ENCODE measurements at places on chromosomes 11 and 22. TPM values are rescaled to one million over a fixed set of nuclear protein-coding genes. Genes with fewer than 3 reads are reported as not detected.

The IGSF9B gene
- total RNA-seq = 52.7 TPM

The KCNK4 gene
- total RNA-seq = 0.25 TPM

The POLD3 gene
- total RNA-seq = 21.9 TPM

- H3K27me3 ChIP-seq = peaks cover 25% of the 10 kb centered on the region
- no peak overlapping the region for H3K27ac ChIP-seq
- H3K4me3 ChIP-seq = peak overlapping the region; percentile 83
- H3K36me3 ChIP-seq = no peaks in the 10 kb centered on the region
- peaks cover 37% of the 10 kb centered on the region for H3K4me1 ChIP-seq
- DNase-seq = peak; percentile 20
Measured at GRCh38 chr22:19290400-19291217, 910 bp downstream of the CLTCL1 start.

GRCh38 chr11:7251836-7252682 lies at the start of gene SYT9:
TSS of gene SYT9 (plus strand) at chr11:7251904. CDS start at chr11:7252187, 283 bp downstream.
- no peaks in the 10 kb centered on the region for H3K36me3 ChIP-seq
- H3K4me1 ChIP-seq = peaks cover 15% of the 10 kb centered on the region
- H3K4me3 ChIP-seq = peak within 1 kb of the TSS; percentile 86
- no peak within 1 kb of the TSS for H3K27ac ChIP-seq
- DNase-seq = peak; percentile 89

DNA sequence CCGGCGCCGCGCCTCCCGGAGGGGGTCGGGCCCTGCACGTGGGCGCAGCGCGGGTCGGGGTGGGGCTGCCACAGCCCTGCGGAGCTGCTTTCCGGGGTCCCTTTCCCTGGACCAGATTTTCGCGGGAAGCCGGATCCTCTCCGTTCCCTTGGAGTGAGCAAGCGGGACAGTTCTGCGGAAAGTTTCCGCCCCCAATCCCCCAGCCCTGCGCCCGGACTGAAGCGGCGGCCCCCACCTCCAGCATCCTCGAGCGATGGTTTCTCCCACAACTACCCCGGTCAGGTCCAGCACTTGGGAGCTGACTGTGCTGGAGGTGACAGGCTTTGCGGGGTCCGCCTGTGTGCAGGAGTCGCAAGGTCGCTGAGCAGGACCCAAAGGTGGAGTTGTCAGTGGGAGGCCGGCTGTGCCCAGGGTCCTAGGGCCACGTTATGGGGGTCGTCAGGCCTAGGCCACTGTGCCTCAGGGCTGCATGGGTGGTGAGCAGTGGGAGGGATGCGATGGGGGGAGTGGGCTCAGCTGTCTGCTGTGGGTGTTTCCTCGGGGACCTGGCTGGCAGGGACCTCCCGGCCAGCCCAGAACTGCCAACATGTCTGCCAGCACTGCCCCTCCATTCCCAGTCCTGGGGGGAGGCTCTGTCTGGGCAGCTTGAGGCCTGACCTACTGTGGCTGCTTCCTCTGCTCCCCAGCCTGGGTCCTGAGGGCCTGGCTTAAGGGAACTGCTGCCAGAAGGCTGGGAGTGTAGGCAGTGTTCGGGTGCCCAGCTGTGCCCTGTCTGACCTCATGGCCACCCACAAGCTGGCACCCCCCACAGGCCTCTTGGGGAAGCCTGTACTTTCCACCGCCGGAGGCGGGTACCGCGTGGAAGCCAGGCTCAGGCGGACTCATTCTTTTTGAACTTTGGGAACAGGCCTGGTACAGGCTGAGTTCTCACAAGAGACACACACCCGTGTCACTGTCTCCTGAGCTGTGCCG lies 726 bp downstream of the ST3GAL4 start:
- H3K36me3 ChIP-seq = no peaks in the 10 kb centered on the region
- H3K27me3 ChIP-seq = no peaks in the 10 kb centered on the region
- peak; percentile 51 for DNase-seq
- H3K4me3 ChIP-seq = peak overlapping the region; percentile 69
- H3K27ac ChIP-seq = no peak overlapping the region

DNA sequence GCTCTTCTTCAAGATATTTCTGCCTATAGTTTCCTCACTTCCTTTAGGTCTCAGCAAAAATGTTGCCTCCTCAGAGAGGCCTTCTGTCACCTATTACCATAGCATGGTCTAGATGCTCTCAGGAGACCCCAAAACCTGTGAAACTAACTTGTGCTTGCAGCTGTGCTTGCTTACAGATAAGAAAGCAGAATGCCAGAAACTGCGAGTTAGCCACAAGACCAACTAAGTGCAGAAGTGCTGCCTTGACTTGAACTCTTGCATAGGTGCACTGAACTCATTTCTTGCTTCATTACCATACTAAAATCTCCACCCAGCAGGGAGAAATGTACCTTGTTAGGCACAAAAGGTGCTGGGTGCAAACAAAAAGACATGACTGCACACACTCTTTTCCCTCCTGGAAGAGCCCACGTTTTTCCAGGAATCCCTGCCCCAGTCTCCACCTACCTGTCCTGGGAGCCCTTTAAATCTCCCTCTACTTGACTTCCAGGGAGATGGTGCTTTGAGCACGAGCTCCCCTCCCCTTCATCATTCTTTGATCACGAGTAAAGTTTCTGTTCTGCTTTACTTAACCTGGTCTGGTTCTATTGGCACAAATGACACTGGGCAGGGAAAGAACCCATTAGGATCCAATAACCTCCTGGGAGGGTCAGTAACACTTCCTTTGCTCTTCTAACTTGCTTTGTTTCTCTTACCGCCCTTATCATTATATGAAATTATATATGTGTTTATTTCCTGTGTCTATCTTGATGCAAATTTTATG lies 137.7 kb upstream of the DDI1 start:
- no peak overlapping the region for H3K27ac ChIP-seq
- no peak for DNase-seq
- no peak overlapping the region for H3K4me3 ChIP-seq
- peaks cover 4% of the 10 kb centered on the region for H3K4me1 ChIP-seq

GRCh38 chr11:67626970-67627369 lies 2.8 kb downstream of the NUDT8 start:
- peaks cover 38% of the 10 kb centered on the region for H3K4me1 ChIP-seq
- peaks cover 32% of the 10 kb centered on the region for H3K36me3 ChIP-seq

DNA sequence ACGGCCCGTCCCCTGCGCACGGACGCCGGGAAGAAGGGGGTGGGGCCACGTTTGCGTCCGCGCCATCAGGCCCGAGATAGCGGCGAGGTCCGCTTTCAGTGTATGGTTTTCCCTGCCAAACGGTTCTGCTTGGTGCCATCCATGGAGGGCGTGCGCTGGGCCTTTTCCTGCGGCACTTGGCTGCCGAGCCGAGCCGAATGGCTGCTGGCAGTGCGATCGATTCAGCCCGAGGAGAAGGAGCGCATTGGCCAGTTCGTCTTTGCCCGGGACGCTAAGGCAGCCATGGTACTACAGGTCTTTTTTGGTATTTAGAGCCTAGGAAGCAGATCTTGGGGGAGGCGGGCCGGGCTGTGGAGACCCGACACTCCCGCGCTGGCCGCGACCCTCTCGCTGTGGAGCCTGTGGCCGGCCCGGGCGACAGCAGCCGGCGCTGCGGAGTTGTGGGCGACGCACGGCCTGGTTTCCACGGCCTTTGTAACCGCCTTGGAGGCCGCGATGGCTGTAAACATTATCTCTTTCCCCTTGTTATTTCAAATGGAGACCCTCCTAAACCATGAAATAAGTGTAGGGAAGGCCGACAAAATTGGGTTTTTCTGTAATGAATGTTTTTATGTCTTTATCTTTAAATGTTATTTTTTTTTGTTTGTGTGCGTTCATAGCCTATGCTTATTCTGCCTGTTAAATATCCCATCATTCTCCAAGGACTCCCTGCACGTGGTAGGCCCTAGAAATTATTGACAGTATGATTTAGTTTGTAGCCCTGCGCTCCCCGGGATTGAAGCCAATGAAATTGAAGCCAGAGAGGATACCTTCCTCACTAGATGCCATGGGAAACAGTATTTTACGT lies at the start of gene AASDHPPT:
TSS of gene AASDHPPT (plus strand) at position 54 of the 847 bp plus-strand sequence. CDS start at position 103, 49 bp downstream.
- peaks cover 36% of the 10 kb centered on the region for H3K4me1 ChIP-seq
- peaks cover 27% of the 10 kb centered on the region for H3K36me3 ChIP-seq
- H3K27ac ChIP-seq = peak within 1 kb of the TSS; percentile 99
- H3K27me3 ChIP-seq = no peaks in the 10 kb centered on the region
- no peak for DNase-seq
- H3K4me3 ChIP-seq = peak within 1 kb of the TSS; percentile 85

- no peak overlapping the region for H3K27ac ChIP-seq
- no peak for DNase-seq
- no peak overlapping the region for H3K4me3 ChIP-seq
- no peaks in the 10 kb centered on the region for H3K4me1 ChIP-seq
Measured at GRCh38 chr22:45526768-45527360, 24.2 kb downstream of the FBLN1 start.

DNA sequence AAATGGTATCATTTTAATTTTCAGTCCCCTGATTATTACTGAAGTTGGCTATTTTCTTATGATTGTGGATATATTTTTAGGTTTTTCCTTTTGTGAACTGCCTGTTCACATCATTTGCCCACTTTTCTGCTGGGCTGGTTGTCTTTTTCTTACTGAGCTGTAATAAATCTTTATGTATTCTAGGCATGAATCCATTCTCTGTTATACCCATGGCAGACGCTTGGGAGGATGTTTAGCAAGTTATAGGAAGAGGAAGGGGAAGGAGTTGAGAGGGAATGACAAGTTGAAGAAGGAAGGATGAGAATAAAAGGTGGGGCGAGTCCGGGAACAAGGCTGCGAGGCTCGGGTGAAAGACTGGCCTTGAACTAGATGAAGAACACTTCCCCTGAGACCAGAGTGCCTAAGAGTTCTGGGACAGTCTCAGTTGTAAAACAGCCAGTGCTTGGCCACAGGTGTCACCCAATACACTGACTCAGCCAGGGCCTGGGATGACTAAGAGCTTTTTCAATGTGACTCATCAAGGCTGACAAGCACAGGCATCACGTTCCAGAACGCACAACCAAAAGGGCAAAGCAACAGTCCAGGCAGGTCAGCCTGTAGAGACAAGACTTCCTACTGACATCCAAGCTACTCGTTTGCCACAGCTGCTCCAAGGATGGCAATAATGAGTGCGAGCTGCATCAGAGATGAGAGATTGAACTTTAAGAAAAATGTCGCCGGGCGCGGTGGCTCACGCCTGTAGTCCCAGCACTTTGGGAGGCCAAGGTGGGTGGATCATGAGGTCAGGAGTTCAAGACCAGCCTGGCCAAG lies 35.2 kb downstream of the LRFN4 start:
- no peak for DNase-seq
- H3K27ac ChIP-seq = peak overlapping the region; percentile 86
- H3K27me3 ChIP-seq = no peaks in the 10 kb centered on the region
